ENCODE measurements at places on chromosomes 6 and 20. TPM values are rescaled to one million over a fixed set of nuclear protein-coding genes. Genes with fewer than 3 reads are reported as not detected.

DNA sequence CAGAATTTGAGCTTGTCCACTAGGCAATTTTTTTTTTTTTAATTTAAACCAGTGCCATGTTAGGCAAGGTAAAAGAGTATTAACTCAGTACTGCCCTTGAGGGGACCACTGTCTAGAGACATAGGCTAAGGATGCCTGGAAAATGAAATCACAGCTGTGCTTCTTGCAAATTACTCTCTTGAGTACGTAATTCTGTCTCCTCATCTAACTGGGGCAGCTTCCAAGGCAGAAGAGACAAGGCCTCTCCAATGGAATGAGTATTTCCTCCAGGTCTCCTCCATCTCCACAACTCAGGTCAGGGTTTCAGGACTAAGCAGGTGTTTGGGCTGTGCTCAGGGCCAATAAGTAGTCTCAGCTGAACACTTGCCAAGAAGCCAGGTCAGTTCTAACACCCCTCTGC lies 33.8 kb upstream of the MRPS10 start:
- H3K4me3 ChIP-seq, result no peak overlapping the region
- no peak for DNase-seq
- peak overlapping the region; percentile 94 for H3K27ac ChIP-seq
- H3K27me3 ChIP-seq, result no peaks in the 10 kb centered on the region
- H3K4me1 ChIP-seq, result peaks cover 26% of the 10 kb centered on the region
- peaks cover 26% of the 10 kb centered on the region for H3K36me3 ChIP-seq

GRCh38 chr20:11045412-11046175 lies 371.8 kb upstream of the JAG1 start:
- no peaks in the 10 kb centered on the region for H3K36me3 ChIP-seq
- H3K4me3 ChIP-seq, result no peak overlapping the region
- H3K4me1 ChIP-seq, result peaks cover 13% of the 10 kb centered on the region
- H3K27me3 ChIP-seq, result no peaks in the 10 kb centered on the region

DNA sequence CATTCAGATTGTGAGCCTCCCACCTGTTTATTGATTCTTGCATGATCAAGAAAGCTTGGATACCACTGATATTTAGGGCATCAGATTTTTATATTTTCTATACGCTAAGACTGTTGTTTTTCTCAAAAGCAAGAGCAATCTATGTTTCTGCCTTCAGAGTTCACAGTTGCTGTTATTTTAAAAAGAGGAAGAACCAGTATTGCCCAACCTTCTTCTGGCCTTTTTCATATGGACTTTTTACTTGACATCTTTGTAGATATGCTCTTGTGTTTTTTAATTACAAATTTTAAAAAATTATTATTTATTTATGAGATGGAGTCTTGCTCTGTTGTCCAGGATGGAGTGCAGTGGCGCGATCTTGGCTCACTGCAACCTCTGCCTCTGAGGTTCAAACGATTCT lies 28.9 kb downstream of the SLC17A5 start:
- peaks cover 4% of the 10 kb centered on the region for H3K36me3 ChIP-seq
- no peaks in the 10 kb centered on the region for H3K4me1 ChIP-seq
- no peak overlapping the region for H3K27ac ChIP-seq
- H3K27me3 ChIP-seq, result no peaks in the 10 kb centered on the region

DNA sequence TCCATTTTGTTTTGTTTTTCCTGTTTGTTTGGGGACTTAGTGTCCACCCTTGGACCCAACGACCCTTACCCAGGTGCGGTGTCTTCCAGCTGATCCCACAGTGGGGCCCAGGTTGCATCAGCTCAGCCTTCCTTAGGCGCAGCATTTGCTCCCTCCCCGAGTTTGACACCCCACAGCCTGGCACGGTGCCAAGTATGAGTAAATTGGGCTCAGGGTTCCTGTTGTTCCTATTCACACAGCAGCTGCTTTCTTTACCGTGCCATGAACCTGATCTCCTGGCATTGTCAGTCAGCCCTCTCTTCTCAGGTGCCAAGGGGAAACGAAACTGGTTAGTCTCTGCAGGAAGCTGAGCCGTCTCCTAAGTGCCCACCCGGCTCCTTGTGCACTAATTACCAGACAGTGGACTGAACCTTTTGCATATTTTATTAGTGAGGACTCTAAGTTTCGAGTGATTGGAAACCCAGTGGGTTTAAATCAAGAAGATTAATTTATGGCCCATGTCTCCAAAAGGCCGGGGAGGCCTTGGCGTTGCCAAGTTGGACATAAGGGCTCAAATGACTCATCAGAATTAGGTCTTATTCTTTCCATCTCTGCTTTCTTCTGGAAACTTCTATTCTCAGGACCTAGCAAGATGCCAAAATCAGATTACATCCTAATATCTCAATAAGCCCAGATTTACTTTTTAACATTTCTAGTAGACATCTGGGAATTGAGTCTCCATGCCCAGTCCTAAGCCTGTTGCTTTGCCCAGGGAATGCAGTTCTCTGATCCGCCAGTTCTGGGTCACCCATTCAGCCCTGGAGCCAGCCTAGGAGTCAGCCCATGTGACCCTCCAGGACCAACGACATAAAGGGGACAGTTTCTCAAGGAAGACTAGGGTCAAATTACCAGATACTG lies 68.8 kb downstream of the TSHZ2 start:
- H3K4me3 ChIP-seq, result no peak overlapping the region
- peaks cover 21% of the 10 kb centered on the region for H3K4me1 ChIP-seq
- peaks cover 6% of the 10 kb centered on the region for H3K36me3 ChIP-seq
- DNase-seq, result no peak

- H3K27me3 ChIP-seq, result no peaks in the 10 kb centered on the region
- H3K36me3 ChIP-seq, result peaks cover 32% of the 10 kb centered on the region
- no peak for DNase-seq
- H3K4me1 ChIP-seq, result no peaks in the 10 kb centered on the region
Observed at GRCh38 chr6:83359638-83360037, 71.2 kb downstream of the ME1 start.

- H3K36me3 ChIP-seq, result peaks cover 5% of the 10 kb centered on the region
- no peak overlapping the region for H3K4me3 ChIP-seq
- H3K4me1 ChIP-seq, result peaks cover 15% of the 10 kb centered on the region
- peak overlapping the region; percentile 29 for H3K27ac ChIP-seq
Observed at GRCh38 chr6:47059216-47059885, 17.2 kb upstream of the ADGRF1 start.

- no peaks in the 10 kb centered on the region for H3K27me3 ChIP-seq
- DNase-seq, result no peak
- no peaks in the 10 kb centered on the region for H3K4me1 ChIP-seq
- H3K36me3 ChIP-seq, result no peaks in the 10 kb centered on the region
- H3K27ac ChIP-seq, result no peak overlapping the region
Observed at GRCh38 chr6:124699038-124699437, 263.2 kb upstream of the RNF217 start.

DNA sequence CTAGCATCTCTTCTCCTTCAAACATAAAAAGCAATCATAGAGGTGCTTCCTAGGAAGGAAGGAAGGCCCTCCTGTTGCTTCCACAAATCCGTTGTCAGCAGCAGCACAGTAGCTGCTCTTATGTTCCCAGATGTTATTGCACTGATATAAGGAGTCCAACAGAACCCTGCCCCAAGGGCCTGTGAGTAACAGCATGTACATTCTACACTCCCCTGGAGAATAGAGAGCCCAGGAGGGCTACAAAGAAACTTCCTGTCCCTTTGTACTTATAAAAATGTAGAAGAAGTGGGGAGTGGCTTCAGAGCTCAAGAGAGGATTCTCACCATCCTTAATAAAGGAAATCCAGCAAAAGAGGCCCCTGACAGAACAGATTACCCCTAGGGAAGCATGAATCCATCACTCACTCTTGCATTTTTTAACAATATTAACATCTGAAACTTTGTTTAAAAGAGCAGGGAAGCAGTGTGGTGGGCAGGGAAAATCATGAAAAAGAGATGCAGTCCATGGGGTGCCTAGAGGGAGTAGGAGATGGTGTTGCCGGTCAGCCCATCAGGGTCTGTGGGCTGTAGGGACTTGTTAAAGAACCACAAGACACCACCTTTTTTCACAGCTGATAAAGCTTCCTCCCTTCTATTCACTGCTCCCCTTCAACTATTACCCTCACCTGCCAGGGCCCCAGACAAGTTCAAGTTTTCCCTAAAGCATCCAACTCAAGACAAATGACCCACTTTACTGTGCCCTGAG lies 104.5 kb upstream of the ADGRF1 start:
- H3K4me1 ChIP-seq, result peaks cover 16% of the 10 kb centered on the region
- H3K27me3 ChIP-seq, result no peaks in the 10 kb centered on the region
- H3K4me3 ChIP-seq, result no peak overlapping the region
- H3K36me3 ChIP-seq, result peaks cover 2% of the 10 kb centered on the region

- H3K36me3 ChIP-seq, result no peaks in the 10 kb centered on the region
- peaks cover 58% of the 10 kb centered on the region for H3K27me3 ChIP-seq
- DNase-seq, result no peak
- H3K4me3 ChIP-seq, result no peak overlapping the region
- H3K4me1 ChIP-seq, result no peaks in the 10 kb centered on the region
Observed at GRCh38 chr20:21583486-21584168, 69.8 kb upstream of the NKX2-2 start.

GRCh38 chr20:57977569-57977968 lies 250.9 kb downstream of the ANKRD60 start:
- peaks cover 9% of the 10 kb centered on the region for H3K4me1 ChIP-seq
- no peak overlapping the region for H3K4me3 ChIP-seq
- no peak overlapping the region for H3K27ac ChIP-seq
- H3K36me3 ChIP-seq, result no peaks in the 10 kb centered on the region
- peaks cover 23% of the 10 kb centered on the region for H3K27me3 ChIP-seq
- no peak for DNase-seq

DNA sequence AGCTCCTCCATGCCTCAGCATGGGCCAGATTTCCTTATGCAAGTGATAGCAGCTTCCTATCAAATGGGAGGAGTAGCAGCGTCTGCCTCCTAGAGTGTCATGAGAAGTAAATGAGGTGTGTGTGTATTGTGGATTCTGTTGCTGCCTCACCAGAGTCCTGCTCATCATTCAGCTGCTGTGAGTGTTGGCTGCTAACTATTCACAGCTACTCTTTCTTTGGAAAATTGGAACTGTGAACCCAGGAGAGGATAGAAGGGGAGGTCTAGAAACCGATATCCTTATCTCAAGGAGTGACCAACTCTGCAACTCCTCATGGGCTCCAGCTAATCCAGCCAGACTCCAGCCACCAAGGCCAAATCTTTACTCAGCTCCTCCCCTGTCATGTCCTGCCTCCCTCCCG lies 63.3 kb downstream of the TOX2 start:
- no peak for DNase-seq
- H3K27ac ChIP-seq, result no peak overlapping the region
- H3K4me3 ChIP-seq, result no peak overlapping the region
- H3K36me3 ChIP-seq, result no peaks in the 10 kb centered on the region
- H3K27me3 ChIP-seq, result peaks cover 40% of the 10 kb centered on the region

- H3K36me3 ChIP-seq, result no peaks in the 10 kb centered on the region
- DNase-seq, result no peak
- peaks cover 18% of the 10 kb centered on the region for H3K4me1 ChIP-seq
- H3K27ac ChIP-seq, result no peak overlapping the region
- no peak overlapping the region for H3K4me3 ChIP-seq
Observed at GRCh38 chr6:73742433-73742832, 46.4 kb downstream of the CD109 start.

DNA sequence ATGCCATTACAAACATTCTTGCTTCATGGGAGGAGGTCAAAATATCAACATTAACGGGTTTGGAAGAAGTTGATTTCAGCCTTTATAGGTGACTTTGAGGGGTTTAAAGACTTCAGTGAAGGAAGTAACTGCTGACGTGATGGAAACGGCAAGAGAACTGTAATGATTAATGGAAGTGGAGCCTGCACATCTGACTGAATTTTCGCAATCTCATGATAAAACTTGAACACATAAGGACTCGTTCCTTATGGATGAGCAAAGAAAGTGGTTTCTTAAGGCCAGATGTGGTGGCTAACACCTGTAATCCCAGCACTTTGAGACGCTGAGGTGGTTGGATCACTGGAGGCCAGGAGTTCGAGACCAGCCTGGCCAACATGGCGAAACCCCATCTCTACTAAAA lies 226.1 kb downstream of the BCAS1 start:
- H3K27me3 ChIP-seq, result no peaks in the 10 kb centered on the region
- DNase-seq, result no peak
- no peak overlapping the region for H3K27ac ChIP-seq
- no peaks in the 10 kb centered on the region for H3K4me1 ChIP-seq
- no peaks in the 10 kb centered on the region for H3K36me3 ChIP-seq

GRCh38 chr6:45946887-45947286 lies 68.8 kb downstream of the CLIC5 start:
- DNase-seq, result no peak
- no peak overlapping the region for H3K4me3 ChIP-seq
- H3K36me3 ChIP-seq, result no peaks in the 10 kb centered on the region
- no peaks in the 10 kb centered on the region for H3K27me3 ChIP-seq

- no peak overlapping the region for H3K27ac ChIP-seq
- H3K27me3 ChIP-seq, result peaks cover 43% of the 10 kb centered on the region
- no peaks in the 10 kb centered on the region for H3K36me3 ChIP-seq
- no peaks in the 10 kb centered on the region for H3K4me1 ChIP-seq
Observed at GRCh38 chr20:17320456-17320855, 93.6 kb downstream of the PCSK2 start.

GRCh38 chr6:35419417-35419816 lies 32.7 kb upstream of the FANCE start:
- no peak for DNase-seq
- H3K4me3 ChIP-seq, result no peak overlapping the region
- no peaks in the 10 kb centered on the region for H3K27me3 ChIP-seq
- no peak overlapping the region for H3K27ac ChIP-seq

DNA sequence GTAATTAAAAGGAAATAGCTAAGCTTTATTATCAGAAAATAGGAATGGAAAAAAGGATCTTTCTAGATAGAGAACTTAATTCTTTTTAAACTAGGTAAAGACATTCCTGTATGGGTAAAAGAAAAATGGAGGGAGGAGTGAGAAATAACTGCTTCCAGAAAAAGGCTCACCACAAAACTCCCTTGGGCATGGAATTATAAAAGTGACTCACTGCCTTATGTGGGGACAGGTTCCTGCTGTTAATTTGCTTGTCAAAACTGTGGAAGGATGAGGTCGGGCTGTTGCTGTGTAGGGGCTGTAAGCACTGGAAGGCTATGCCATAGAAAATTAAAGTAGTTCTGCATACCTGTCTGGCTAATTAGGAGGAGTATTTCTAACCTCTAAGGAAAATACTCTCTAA lies 158.7 kb downstream of the UBE3D start:
- no peak overlapping the region for H3K27ac ChIP-seq
- no peak overlapping the region for H3K4me3 ChIP-seq
- peaks cover 30% of the 10 kb centered on the region for H3K4me1 ChIP-seq
- H3K27me3 ChIP-seq, result no peaks in the 10 kb centered on the region

GRCh38 chr20:56928007-56928406 lies 298.9 kb downstream of the TFAP2C start:
- no peak for DNase-seq
- H3K4me1 ChIP-seq, result peaks cover 25% of the 10 kb centered on the region
- no peak overlapping the region for H3K4me3 ChIP-seq
- no peaks in the 10 kb centered on the region for H3K36me3 ChIP-seq
- no peak overlapping the region for H3K27ac ChIP-seq
- peaks cover 70% of the 10 kb centered on the region for H3K27me3 ChIP-seq

DNA sequence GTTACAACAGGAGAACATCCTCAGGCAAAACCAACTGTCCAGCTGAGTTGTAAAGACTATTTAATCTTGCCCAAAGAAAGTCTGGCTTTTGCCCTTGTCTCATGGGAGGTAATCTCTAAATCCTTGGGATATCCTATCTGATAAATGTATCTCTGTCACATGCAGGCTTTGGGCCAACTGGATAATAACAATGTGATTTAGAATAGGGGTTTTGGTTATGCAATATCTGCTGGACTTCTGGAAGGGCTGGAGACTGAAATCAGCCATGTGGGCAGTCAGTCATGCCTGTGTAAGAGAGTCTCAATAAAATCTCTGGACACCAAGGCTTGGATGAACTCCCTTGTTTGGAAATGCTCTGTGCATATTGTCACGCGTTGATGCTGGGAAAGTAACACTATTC lies 56.3 kb upstream of the PRL start:
- H3K27ac ChIP-seq, result peak overlapping the region; percentile 19
- peaks cover 52% of the 10 kb centered on the region for H3K4me1 ChIP-seq
- DNase-seq, result no peak

ACSS1 gene
- total RNA-seq, result 4.0 TPM

VNN1 gene
- total RNA-seq, result not detected

MUC21 gene
- total RNA-seq, result not detected

LST1 gene
- not detected for total RNA-seq

PPP1R11 gene
- total RNA-seq, result 30.0 TPM

NFKBIE gene
- total RNA-seq, result 9.2 TPM

CPXM1 gene
- 160 TPM for total RNA-seq

Data from mesothelial cell of epicardium (in vitro differentiated cells).